Endodermal cell (in vitro differentiated cells): ENCODE measurements at places on chromosomes 1 and 21.
A peak's percentile ranks its signal among the peaks of the same experiment; 100 is the strongest.

GRCh38 chr1:214075999-214076707 is 88.4 kb downstream of the PROX1 start:
- H3K27ac ChIP-seq, result no peak overlapping the region
- no peaks in the 10 kb centered on the region for H3K4me1 ChIP-seq
- no peak overlapping the region for H3K4me3 ChIP-seq
- H3K36me3 ChIP-seq, result no peaks in the 10 kb centered on the region

- DNase-seq, result no peak
- no peaks in the 10 kb centered on the region for H3K4me1 ChIP-seq
- peaks cover 81% of the 10 kb centered on the region for H3K36me3 ChIP-seq
- no peak overlapping the region for H3K27ac ChIP-seq
- H3K4me3 ChIP-seq, result no peak overlapping the region
Observed at GRCh38 chr1:10326251-10326650, 72.6 kb upstream of the PGD start.

- no peaks in the 10 kb centered on the region for H3K27me3 ChIP-seq
- H3K36me3 ChIP-seq, result no peaks in the 10 kb centered on the region
- H3K27ac ChIP-seq, result no peak overlapping the region
- DNase-seq, result no peak
- H3K4me1 ChIP-seq, result peaks cover 7% of the 10 kb centered on the region
- no peak overlapping the region for H3K4me3 ChIP-seq
Observed at GRCh38 chr1:206766251-206766856, 4.2 kb upstream of the IL19 start.

GRCh38 chr1:226938903-226939437 is 1.1 kb upstream of the COQ8A start:
- H3K27me3 ChIP-seq, result peaks cover 36% of the 10 kb centered on the region
- H3K27ac ChIP-seq, result peak overlapping the region; percentile 95
- H3K36me3 ChIP-seq, result no peaks in the 10 kb centered on the region
- peak overlapping the region; percentile 87 for H3K4me3 ChIP-seq
